Cardiac muscle cell (in vitro differentiated cells and primary cell): ENCODE measurements at places on chromosomes 4 and X.

- H3K4me3 ChIP-seq, result no peak overlapping the region
- H3K4me1 ChIP-seq, result no peaks in the 10 kb centered on the region
- no peaks in the 10 kb centered on the region for H3K27me3 ChIP-seq
- H3K27ac ChIP-seq, result no peak overlapping the region
- H3K36me3 ChIP-seq, result no peaks in the 10 kb centered on the region
Measured at GRCh38 chr4:98222306-98222705, 38.9 kb upstream of the RAP1GDS1 start.

DNA sequence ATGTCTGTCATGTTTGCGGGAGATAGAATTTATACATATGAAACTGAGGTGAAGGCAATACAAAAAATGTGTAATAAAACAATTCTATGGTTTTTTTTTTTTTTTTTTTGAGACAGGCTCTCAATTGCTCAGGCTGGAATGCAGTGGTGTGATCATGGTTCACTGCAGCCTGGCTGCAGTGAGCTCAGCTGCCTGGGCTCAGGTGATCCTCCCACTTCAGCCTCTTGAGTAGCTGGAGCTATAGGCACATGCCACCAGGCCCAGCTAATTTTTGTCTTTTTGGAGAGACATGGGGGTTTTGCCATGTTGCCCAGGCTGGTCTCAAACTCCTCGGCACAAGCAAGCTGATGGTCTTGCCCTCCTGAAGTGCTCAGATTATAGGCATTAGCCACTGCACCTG is 10.1 kb downstream of the RADX start:
- DNase-seq, result no peak
- no peaks in the 10 kb centered on the region for H3K36me3 ChIP-seq
- no peak overlapping the region for H3K4me3 ChIP-seq
- no peak overlapping the region for H3K27ac ChIP-seq
- H3K4me1 ChIP-seq, result no peaks in the 10 kb centered on the region
- no peaks in the 10 kb centered on the region for H3K27me3 ChIP-seq

GRCh38 chr4:55013431-55013955 is 111.9 kb downstream of the KDR start:
- H3K36me3 ChIP-seq, result no peaks in the 10 kb centered on the region
- H3K27ac ChIP-seq, result no peak overlapping the region
- no peak overlapping the region for H3K4me3 ChIP-seq
- H3K27me3 ChIP-seq, result no peaks in the 10 kb centered on the region
- no peaks in the 10 kb centered on the region for H3K4me1 ChIP-seq

- H3K36me3 ChIP-seq, result no peaks in the 10 kb centered on the region
- no peaks in the 10 kb centered on the region for H3K4me1 ChIP-seq
- no peak for DNase-seq
- no peak overlapping the region for H3K27ac ChIP-seq
- no peak overlapping the region for H3K4me3 ChIP-seq
Measured at GRCh38 chr4:99790796-99791617, 25.6 kb upstream of the DAPP1 start.

- no peak overlapping the region for H3K4me3 ChIP-seq
- no peaks in the 10 kb centered on the region for H3K36me3 ChIP-seq
- DNase-seq, result no peak
- H3K27ac ChIP-seq, result no peak overlapping the region
Measured at GRCh38 chr4:78634011-78634664, 82.6 kb downstream of the ANXA3 start.

- no peak overlapping the region for H3K4me3 ChIP-seq
- H3K27me3 ChIP-seq, result no peaks in the 10 kb centered on the region
- no peaks in the 10 kb centered on the region for H3K36me3 ChIP-seq
- no peaks in the 10 kb centered on the region for H3K4me1 ChIP-seq
Measured at GRCh38 chrX:153774576-153775292, 6.1 kb upstream of the SRPK3 start.

DNA sequence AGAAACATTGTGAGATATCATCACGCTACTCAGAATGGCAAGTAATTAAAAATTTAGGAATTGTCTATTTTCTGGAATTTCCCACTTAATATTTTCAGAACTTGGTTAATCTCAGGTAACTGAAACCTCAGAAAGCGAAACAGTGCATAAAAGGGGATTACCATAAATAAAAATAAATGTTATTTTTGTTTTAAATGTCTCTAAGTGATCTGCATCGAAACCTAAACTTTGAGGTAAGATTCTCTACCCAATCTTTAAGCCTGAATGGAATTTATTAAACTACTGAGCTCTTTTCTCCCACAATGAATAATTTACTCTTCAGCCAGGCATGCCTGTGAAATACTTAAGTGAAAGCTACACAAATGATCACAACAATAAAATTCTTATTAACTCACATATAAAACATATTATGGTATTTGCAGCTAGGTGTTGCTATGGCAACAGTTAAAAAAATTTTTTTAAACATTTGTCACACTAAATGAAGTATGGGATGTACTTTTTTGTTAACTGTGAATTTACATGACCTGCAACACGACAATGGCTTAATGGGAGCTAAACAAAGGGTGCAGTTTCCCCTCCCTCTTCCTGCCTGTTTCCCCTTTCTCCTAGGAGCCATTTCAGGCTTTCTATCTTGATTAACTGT is 220.2 kb upstream of the PRPS2 start:
- no peak overlapping the region for H3K4me3 ChIP-seq
- H3K27me3 ChIP-seq, result no peaks in the 10 kb centered on the region
- H3K27ac ChIP-seq, result no peak overlapping the region
- no peaks in the 10 kb centered on the region for H3K36me3 ChIP-seq
- no peak for DNase-seq

DNA sequence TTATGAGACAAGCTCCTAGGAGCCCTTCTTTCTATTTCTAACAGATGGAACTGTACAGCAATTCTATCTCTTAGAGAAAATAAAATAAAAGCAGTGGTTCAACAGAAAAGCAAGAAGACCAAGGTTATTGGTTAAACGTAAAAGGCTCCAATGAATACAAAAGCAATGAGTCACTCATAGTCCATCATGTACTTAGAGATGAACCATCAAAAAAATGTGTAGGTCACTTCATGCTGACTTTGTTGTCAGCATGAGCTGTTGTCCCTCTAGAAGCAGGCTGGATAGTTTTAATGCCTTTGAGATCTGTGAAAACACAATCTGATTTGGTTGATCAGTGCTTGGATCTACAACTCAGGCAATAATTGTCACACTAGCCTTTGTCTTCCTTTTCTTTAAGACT is 378.6 kb upstream of the ANXA10 start:
- no peaks in the 10 kb centered on the region for H3K36me3 ChIP-seq
- no peak for DNase-seq
- no peak overlapping the region for H3K27ac ChIP-seq
- no peaks in the 10 kb centered on the region for H3K4me1 ChIP-seq
- H3K27me3 ChIP-seq, result no peaks in the 10 kb centered on the region

DNA sequence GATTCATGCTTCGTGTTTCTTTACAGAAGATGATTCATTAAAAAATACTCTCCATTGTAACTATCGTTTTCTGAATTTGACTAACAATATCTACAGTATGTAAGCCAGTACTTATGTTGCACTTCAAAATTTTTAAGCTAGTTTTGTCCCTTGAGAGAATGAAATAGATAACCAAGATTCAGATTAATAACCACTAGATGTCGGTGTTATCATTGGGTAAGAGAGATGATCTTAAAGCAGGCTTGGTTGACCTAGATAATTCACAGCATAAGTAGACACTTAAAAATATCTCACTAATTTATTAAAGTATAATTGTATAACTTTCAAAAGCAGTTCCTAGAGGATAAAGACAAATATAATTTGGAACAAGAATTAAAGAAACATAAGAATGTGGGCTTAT is 430.9 kb downstream of the C4orf33 start:
- H3K27ac ChIP-seq, result no peak overlapping the region
- peak; percentile 39 for DNase-seq
- no peak overlapping the region for H3K4me3 ChIP-seq
- H3K27me3 ChIP-seq, result no peaks in the 10 kb centered on the region
- H3K4me1 ChIP-seq, result no peaks in the 10 kb centered on the region
- no peaks in the 10 kb centered on the region for H3K36me3 ChIP-seq

GRCh38 chr4:90833706-90834105 is 706.5 kb downstream of the CCSER1 start:
- H3K27me3 ChIP-seq, result no peaks in the 10 kb centered on the region
- no peak for DNase-seq
- H3K4me1 ChIP-seq, result no peaks in the 10 kb centered on the region
- H3K36me3 ChIP-seq, result no peaks in the 10 kb centered on the region
- H3K27ac ChIP-seq, result no peak overlapping the region

- no peak overlapping the region for H3K4me3 ChIP-seq
- no peak overlapping the region for H3K27ac ChIP-seq
- no peaks in the 10 kb centered on the region for H3K36me3 ChIP-seq
- no peak for DNase-seq
- H3K4me1 ChIP-seq, result no peaks in the 10 kb centered on the region
Measured at GRCh38 chr4:89071311-89071710, 14.3 kb upstream of the FAM13A start.

DNA sequence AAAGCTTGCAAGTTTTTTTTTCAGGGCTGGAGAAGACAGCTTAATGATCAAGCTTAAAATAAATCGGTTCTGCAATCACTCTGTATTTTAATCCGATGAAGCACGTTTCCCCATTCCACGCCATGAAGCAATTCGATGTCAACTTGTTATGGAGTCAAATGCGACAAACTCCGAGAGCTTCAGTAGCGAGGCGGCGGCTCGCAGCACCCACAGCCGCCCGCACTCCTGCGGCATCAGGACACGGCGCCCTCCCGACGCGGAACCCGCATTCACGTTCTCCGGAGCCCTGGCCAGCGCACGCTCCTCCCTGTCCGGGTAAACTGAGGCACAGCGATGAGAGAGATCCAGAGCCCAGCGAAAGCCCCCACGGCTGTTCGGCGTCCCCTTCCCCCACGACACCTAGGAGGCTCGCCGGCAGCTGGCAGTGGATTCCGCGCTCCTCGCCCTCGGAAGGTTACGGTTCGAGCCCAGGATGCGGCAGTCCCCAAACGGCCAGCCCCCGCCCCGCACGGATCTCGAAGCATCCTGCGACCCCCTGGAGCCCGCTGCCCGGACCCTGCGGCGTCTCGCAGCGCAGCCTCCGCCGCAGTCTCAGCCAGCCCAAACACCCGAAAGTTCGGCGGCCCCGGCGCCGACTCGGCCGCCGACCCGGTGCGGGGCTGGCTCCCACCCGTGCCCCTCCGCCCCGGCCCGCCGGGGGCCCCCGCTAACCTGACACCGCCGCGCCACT is 507 bp downstream of the MFAP3L start:
- DNase-seq, result peak; percentile 30
- peaks cover 6% of the 10 kb centered on the region for H3K4me1 ChIP-seq
- H3K4me3 ChIP-seq, result peak overlapping the region; percentile 85
- no peak overlapping the region for H3K27ac ChIP-seq

DNA sequence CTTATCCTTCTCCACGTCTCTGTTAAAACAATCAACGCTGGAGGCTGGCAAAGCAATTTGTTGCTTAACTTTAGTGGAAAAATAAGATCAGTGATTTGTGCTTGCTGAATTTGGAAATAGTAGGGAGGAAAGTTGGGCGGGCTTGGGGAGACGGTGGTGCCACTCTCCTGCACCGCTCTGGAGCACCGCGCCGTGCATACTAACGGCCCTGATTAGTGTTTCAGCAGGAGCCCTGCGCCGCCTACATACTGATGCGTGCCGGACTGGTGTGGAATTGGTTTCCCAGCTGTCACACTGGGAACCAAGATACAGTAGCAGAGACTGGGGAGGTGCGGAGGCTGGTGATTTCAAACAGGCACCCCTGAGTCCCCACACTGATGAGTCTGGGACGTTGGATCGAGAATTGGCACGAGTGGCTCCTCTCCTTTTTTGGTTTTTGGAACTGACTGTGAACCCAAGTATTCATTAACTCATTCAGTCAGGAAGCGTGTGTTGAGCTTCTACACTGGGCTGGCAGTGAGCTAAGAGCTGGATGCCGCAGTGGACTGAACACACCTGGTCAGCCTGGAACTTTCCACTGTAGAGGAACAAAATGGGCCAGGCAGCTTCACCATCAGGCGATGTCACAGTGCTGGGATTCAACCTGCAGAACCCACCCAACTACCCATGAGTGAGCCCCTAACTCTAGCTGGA is 29.0 kb upstream of the PSAPL1 start:
- H3K4me1 ChIP-seq, result no peaks in the 10 kb centered on the region
- no peak overlapping the region for H3K27ac ChIP-seq
- no peaks in the 10 kb centered on the region for H3K27me3 ChIP-seq

- no peaks in the 10 kb centered on the region for H3K36me3 ChIP-seq
- no peak overlapping the region for H3K4me3 ChIP-seq
- peak; percentile 8 for DNase-seq
- no peaks in the 10 kb centered on the region for H3K27me3 ChIP-seq
- no peak overlapping the region for H3K27ac ChIP-seq
Measured at GRCh38 chrX:38458071-38458470, 103.3 kb upstream of the TSPAN7 start.

DNA sequence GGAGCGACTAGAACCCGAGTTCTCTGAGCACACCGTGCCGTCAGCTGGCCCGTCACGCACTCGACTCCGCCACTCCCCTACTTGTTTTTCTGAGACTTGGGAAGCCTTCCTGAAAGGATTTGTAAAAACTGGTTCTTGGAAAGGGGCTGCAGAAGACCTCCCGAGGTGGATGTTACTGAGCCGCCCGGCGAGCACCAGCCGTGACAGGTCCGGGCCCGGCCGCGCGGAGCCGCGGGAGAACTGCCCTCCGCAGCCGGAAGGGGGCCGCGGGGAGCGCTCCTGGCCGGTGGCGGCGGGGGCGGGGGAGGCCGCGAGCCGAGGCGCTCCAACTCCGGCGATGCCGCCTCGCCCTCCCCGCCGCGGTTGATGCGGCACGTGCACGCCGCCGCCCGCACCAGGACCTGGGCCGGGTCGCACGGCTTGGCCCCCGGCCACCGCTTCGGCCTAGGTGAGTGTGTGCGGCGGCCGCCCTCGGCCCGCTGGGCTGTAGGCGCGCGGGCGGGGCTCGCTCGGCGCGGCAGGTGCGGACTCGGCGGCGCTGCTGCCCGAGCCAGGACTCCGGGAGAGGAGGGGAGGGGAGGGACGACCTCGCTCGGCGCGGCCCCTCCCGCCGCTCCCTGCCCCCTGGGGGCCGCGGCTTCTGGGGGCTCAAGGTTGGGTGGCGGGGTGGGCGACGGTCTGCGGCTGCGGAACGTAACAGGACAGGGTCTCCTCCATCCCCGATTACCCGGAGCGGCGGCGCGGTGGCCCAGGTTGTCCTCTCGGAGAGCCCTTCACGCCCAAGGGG is 1.7 kb downstream of the SPRY1 start:
- peak overlapping the region; percentile 89 for H3K27ac ChIP-seq
- H3K4me1 ChIP-seq, result peaks cover 9% of the 10 kb centered on the region
- peak; percentile 89 for DNase-seq
- no peaks in the 10 kb centered on the region for H3K36me3 ChIP-seq
- peak overlapping the region; percentile 73 for H3K4me3 ChIP-seq

- no peak overlapping the region for H3K4me3 ChIP-seq
- no peak overlapping the region for H3K27ac ChIP-seq
- no peaks in the 10 kb centered on the region for H3K36me3 ChIP-seq
Measured at GRCh38 chr4:64895031-64895430, 485.8 kb upstream of the TECRL start.

GRCh38 chrX:20382518-20383297 is 116.0 kb upstream of the RPS6KA3 start:
- no peak for DNase-seq
- H3K36me3 ChIP-seq, result no peaks in the 10 kb centered on the region
